A172 (cell line): ENCODE measurements at places on chromosomes 16 and 17. TPM values are rescaled to one million over a fixed set of nuclear protein-coding genes. Genes with fewer than 3 reads are reported as not detected.

- DNase-seq, result peak; percentile 64
Measured at GRCh38 chr17:7997186-7997585, 5.2 kb upstream of the GUCY2D start.

GRCh38 chr17:7004398-7005253 lies 7.8 kb upstream of the RNASEK start:
- DNase-seq, result peak; percentile 78

GRCh38 chr17:79921411-79922115 lies 82.3 kb upstream of the CBX4 start:
- DNase-seq, result no peak

- DNase-seq, result no peak
Measured at GRCh38 chr16:35195173-35195863, 1735.9 kb downstream of the TP53TG3F start.

- DNase-seq, result no peak
Measured at GRCh38 chr16:3822366-3823045, 58.0 kb downstream of the CREBBP start.

- no peak for DNase-seq
Measured at GRCh38 chr16:83674931-83675535, 132.7 kb upstream of the HSBP1 start.

DNA sequence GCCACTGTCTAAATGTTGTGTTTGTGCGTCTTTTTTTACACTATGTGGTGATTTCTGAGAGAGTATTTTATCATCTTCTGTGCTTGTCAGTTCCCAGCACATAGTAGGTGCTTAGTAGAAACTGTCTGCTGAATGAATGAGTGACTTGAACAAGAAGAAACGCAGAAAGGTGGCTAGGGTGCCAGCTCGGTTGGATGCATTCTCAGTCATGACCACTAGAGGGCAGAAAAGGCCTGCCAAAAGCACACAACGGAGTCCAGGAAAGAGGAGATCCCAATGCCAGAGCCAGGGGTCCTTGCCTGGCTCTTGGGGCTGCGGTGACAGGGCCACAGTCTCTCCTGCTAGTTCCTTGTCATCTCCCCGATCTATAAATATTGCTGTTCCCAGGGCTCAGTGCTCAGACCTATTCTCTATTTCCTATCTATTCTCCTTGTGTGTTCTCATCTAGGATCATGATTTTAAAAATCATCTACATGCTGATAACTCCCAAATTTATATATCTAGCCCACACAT lies 57.3 kb upstream of the CCL1 start:
- DNase-seq, result peak; percentile 56

DNA sequence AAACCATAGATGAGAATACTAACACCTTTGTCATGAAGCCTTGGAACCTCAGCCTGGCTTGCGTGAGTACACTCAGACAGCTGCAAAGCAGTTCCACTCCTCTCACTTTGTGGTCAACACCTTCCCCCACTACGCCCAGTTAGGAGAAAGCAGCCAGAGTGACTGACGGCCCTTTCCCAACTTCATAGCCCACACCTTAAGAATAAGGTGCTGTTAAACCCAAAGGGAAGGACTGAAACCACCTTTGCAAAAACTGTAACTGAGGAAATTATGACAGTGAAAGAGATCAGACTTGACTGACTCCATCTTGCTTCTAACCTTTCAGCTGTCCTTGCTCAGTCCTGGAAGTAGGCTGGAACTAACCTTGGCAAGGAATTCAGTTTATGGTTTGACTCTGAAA lies 13.7 kb downstream of the N4BP1 start:
- DNase-seq, result no peak

DNA sequence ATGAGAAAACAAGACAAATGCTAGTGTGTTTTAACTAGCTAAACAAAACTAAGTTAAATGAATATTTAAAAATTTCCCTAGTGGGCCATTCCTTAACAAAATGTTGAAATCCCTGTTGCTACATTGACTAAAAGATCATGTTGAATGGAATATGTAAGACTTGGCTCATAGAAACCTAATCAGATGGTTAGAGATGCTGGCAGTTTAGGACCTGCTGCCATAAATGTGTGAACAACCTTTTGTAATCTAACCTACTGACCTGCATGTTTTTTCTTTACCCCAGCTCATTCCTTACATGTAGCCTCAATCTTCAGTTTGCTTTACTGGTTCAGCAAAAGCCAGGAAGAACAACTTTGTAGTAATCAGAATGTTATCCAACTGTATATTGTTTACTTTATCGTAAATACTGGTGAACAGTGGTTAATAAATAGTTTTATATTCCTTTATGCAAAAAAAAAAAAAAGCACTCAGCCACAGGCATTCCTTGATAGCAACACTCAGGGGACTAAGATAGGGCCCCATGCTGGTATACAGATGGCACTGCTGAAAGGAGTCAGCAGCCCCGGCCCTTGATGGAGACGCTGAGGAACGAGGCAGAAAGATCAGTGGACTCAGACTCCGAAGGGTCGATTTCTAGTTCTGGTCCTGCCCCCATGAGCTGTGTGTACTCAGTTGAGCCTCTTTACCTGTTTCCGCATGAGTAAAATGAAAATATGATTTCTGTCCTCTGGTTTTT lies 78.2 kb downstream of the MARF1 start:
- DNase-seq, result no peak

GRCh38 chr17:647324-648197 lies 67.1 kb downstream of the VPS53 start:
- DNase-seq, result no peak

DNA sequence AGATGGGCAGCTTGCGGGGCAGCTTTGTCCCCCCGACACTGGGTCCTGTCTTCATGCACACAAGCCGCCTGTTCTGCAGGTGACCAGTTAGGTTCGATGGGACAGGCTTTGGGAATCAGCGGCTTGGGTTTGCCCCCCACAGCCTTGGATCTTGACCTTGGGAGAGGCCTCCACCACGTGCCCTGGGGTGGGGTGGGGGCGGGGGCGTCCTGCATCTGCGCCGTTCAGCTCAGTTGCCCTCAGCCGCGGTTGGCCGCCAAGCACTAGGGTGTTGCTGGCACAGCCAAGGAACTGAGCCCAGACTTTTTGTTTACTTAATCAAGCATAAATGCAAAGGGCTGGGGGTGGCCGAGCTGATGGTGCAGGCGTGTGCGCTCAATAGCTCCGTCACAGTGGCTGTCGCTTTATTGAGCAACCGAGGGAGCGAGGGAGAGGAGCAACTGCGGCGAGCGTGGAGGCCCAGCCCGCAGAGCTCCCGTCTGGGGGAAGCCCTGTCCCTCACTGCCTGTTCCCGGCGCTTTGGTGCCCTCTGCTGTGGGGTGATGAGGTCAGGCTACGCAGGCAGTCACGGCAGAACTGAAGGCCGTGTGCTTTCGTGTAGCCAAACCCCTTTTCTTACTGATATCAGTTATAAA lies 33.9 kb downstream of the JPH3 start:
- DNase-seq, result peak; percentile 85

DNA sequence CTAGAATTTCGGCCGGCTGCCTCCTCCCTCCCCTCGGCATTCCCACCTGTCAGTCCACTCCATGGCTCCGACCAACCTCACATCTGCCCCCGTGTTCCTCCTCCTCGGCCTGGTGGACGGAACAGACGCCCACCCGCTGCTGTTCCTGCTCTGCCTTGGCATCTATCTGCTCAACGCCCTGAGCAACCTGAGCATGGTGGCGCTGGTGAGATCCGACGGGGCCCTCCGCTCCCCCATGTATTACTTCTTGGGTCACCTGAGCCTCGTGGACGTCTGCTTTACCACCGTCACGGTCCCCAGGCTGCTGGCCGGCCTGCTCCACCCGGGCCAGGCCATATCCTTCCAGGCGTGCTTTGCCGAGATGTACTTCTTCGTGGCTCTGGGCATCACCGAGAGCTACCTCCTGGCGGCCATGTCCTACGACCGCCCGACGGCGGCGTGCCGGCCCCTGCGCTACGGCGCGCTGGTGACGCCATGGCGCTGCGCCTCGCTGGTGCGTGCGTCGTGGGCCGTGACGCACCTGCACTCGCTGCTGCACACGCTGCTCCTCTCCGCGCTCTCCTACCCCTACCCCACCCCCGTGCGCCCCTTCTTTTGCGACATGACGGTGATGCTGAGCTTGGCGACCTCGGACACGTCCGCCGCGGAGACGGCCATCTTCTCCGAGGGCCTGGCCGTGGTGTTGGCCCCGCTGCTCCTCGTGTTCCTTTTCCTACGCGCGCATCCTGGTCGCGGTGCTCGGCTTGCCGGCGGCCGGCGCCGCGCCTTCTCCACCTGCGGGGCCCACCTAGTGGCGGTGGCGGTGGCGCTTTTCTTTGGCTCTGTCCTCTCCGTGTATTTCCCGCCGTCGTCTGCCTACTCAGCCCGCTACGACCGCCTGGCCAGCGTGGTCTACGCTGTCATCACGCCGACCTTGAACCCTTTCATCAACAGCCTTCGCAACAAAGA lies at the start of gene OR3A2:
Gene OR3A2, minus strand, starts transcription at position 440 of the 948 bp plus-strand sequence.
- no peak for DNase-seq

DNA sequence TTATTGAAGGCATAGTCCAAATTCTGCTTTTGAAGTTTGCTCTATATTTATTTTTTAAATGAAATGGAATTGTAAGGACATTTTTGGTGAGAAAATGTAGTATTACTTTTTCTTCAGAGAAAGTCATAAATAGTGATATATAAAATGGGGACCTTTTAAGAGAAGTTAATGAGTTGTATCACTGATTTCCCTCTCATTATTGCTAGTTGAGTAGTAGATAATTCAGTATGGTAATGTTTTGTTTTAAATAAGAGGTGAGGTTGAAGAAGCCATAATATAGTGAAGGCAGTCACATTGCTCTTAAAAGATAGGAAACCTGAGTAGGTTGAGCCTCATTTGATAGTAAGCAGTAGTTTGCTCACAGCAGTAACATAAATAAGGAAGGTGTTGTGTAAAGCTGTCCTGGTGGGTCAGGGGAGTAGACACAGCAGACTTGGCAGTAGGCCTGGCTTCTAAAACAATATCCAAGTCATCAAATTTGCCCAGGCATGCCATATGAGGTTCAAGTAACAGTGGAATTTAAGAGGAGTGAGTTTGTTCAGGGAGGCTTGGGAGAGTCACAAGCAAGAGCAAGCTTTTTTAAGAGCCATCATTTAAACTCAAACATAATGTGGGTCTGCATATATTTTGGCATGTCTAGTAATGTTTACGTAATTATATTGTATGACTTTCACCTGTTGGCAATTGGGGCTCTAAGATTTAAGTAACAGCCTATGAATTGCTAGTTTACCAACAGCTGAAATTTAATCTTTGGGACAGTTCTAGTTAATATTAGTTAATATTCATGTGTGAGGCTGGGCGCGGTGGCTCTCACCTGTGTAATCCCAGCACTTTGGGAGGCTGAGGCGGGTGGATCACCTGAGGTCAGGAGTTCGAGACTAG lies 6.5 kb downstream of the NFATC3 start:
- no peak for DNase-seq

DNA sequence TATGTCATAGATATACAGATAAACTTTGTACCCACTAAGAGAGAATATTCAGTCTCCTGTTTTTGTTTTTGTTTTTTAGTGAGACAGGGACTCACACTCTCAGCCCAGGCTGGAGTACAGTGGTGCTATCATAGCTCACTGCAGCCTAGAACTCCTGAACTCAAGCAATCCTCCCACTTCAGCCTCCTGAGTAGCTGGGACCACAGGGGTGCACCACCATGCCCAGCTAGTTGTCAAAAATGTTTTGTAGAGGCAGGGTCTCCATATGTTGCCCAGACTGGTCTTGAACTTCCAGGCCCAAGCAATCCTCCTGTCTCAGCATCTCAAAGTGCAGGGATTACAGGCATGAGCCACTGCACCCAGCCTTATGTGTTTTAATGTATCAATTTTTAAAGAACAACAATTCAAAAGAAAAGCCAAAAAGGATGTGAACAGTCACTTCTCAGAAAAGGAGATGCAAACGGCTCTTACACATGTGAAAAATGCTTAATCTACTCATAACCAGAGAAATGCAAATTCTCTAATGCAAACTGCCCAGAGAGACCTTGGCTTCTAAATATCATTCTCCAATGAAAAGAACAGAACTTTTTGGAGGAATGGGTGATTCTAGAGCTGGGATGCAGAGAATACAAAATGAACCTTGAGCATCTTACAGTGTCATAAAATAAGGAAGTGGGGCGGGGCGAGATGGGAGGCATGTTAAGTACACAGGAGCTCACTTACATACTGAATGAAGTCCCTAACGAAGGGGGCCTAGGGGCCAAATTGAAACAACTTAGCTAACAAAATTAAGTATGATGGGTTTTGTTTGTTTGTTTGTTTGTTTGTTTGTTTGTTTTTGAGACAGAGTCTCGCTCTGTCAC lies 7.3 kb upstream of the CMTM3 start:
- no peak for DNase-seq

DNA sequence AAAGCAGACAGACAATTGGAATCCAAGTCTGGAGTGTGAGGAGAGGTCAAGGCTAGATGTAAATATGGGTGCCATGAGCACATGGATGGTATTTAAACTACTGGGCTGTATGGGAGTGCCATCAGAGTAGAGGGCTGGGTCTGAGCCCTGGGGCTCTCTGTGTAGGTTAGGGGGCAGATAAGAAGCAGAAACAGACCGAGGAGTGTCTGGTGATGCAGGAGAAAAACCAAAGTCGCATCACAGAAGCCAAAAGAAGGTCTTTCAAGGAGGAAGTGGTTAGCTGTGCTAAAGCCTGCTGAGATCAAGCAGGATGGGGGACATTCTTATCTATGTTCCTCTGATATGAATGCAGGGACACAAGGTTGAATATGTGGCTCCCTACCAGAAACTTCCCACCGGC lies 1.9 kb downstream of the TSEN54 start:
- DNase-seq, result no peak

- no peak for DNase-seq
Measured at GRCh38 chr17:6402258-6402657, 32.7 kb downstream of the AIPL1 start.

DNA sequence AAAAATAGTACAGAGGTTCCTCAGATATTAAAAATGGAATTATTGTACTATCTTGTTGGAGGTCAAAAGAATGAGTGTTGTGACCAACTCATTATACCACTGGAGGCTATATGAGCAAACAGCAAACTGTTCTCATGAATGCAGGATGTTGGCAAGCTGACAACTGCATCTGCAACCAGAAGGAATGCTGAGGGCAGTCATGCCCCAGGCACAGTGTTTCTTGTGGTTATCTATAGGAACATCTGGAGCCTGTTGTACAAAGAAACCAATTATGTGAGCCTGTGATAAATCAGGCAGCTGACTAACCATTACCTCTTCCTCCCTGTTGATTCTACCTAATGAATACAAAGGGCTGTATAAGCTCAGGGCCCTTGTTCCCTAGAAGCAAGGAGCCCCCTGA lies 2057.1 kb downstream of the TP53TG3F start:
- no peak for DNase-seq

DNA sequence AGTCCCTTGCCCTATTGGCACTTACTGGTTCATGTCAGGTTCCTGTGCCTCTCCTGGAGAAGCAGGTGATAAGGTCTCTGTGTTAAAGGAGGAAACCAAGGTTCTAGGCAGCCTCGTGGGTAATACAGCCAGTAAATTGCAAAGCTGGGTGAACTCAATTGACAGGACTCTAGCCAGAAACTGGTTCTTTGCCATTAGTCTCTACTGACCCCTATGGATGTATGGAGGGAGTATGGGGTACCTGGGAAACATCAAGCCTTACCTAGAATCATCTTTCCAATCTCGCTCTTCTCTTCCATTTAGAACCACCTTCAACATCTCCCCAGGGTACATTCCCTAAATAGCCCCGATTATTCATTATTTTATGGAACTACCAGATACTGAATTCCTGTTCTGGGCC lies 169.3 kb downstream of the CDH13 start:
- no peak for DNase-seq

Gene TP53TG3B
- not detected in 2 replicates for total RNA-seq

Gene KRT39
- total RNA-seq, result not detected in 2 replicates

Gene CXCL16
- 5.1 and 8.1 TPM in 2 replicates for total RNA-seq

Gene ATP2C2
- total RNA-seq, result not detected in 2 replicates

Gene KRT33A
- total RNA-seq, result not detected in 2 replicates

Gene CACNG3
- not detected in 2 replicates for total RNA-seq

Gene PYDC1
- not detected in 2 replicates for total RNA-seq

Gene RFWD3
- 59.3 and 79.9 TPM in 2 replicates for total RNA-seq

Gene PIGS
- total RNA-seq, result 48.9 and 83.5 TPM in 2 replicates

Gene ANKFN1
- 0.67 TPM in 1 of 2 replicates, not detected in the other for total RNA-seq

Gene SSTR5
- total RNA-seq, result not detected in 2 replicates
